Activated naive CD8-positive, alpha-beta T cell treated with anti-CD3 and anti-CD28 coated beads for 36 hours (primary cell): ENCODE measurements at places on chromosomes 4 and X.

DNA sequence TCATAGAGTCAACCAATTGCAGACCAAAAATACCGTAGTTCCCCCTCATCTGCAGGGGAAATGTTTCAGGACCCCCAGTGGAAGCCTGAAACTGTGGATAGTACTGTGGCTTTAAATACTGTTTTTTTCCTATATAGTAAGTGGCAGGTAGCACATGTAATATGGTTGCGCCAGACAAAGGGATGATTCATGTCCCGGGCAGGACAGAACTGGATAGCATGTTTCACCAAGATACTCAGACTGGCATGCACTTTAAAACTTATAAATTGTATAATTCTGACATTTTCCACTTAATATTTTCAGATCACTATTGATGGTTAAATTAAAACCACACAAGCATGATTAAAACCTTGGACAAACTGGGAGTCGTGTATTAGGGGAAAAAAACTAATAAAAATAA, 276.3 kb upstream of the AGA start:
- H3K4me3 ChIP-seq: no peak overlapping the region
- peaks cover 10% of the 10 kb centered on the region for H3K27me3 ChIP-seq
- DNase-seq: no peak

DNA sequence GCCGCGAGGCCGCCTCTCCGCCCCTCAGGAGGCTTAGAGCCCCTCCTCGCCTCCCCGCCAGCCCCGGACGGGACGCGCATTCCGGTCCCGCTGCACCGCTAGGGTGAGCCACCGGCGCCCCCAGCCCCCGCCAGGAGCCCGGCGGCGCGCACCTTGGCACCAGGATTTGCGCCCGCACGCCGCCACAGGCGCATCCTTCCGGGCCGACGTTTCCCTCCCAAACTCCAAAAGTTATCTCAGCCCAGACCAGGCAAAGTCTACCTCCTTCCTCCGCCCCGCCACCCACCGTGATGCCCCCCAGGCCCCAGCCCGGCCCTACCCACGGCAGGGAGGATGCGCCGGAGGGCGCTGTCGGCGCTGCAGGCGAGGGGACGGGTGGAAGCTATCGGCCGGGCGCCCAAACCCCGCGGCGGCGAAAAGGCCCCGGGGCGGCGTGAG, 538 bp downstream of the SCML2 start:
- no peak overlapping the region for H3K27ac ChIP-seq
- H3K27me3 ChIP-seq: peaks cover 17% of the 10 kb centered on the region
- no peaks in the 10 kb centered on the region for H3K36me3 ChIP-seq

DNA sequence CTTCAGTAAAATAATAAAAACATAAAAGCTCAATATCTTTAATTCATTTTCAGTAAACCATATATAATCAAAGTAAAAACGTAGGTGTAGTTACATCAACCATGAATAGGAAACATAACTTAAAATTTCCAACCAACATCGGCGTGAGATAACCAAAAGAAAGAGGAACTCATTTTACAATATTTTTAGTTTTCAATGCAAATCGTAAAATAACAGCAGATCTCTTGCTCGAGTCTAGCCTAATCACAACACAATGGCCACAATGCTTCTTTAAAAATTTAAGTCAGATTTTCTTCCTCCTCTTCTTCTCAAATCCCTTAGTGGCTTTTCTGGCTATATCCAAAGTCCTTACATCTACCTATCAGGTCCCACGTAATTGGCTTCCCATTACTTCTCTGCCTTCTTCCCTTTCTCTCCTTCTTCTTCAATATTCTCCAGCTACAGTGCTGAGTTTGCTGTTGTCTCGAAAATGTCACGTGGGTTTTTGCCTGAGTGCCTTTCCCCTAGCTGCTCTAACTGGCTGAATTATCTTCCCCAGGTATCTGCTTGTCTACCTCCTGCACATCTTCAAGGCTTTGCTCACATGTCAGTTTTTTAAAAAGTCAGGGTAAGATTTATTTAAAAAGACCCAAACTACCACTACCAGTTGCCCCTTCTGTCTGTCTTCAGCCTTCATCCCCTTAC, 90.9 kb upstream of the BANK1 start:
- no peaks in the 10 kb centered on the region for H3K27me3 ChIP-seq
- no peak for DNase-seq
- H3K36me3 ChIP-seq: no peaks in the 10 kb centered on the region
- H3K27ac ChIP-seq: no peak overlapping the region
- H3K4me3 ChIP-seq: no peak overlapping the region

DNA sequence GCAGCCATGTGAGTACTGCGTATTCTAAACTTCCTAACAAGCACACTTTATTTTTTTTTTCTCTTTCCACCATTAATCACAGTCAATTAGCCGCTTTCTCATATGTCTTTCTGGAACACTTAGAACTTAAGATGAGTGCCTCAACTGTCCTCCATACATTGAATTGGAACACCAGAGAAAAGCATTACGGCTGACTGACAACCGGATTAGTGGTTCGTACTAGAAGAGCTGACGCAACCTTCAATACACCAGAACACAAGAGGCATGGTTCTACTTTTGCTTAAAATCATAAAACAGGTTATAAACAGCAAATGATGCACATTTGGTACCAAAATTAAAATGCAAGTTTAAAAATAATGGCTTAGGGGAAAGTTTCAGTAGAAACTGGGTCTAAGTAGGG, 3.3 kb downstream of the TMEM47 start:
- no peak overlapping the region for H3K27ac ChIP-seq
- peaks cover 24% of the 10 kb centered on the region for H3K27me3 ChIP-seq
- DNase-seq: no peak

DNA sequence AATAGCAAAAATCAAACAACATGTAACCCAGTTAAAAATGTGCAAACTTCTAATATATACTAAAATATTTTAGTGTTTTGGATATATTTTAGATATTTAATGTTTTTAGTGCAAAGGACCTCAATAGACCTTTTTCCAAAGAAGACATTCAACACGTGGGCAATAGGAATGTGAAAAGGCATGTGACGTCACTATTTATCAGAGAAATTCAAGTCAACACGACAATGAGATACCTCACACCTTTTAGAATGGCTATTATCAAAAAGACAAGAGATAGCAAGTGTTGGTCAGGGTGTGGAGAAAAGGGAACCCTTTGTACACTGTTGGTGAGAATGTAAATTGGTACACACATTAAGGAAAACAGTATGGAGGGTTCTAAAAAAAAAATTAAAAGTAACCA, 115.6 kb upstream of the FAM47B start:
- no peak overlapping the region for H3K27ac ChIP-seq
- H3K36me3 ChIP-seq: no peaks in the 10 kb centered on the region
- DNase-seq: no peak

- H3K36me3 ChIP-seq: no peaks in the 10 kb centered on the region
- no peak overlapping the region for H3K27ac ChIP-seq
- H3K4me1 ChIP-seq: no peaks in the 10 kb centered on the region
- no peak overlapping the region for H3K4me3 ChIP-seq
- H3K27me3 ChIP-seq: no peaks in the 10 kb centered on the region
These were observed 5.4 kb upstream of the PF4V1 start for GRCh38 chr4:73847526-73848182.

DNA sequence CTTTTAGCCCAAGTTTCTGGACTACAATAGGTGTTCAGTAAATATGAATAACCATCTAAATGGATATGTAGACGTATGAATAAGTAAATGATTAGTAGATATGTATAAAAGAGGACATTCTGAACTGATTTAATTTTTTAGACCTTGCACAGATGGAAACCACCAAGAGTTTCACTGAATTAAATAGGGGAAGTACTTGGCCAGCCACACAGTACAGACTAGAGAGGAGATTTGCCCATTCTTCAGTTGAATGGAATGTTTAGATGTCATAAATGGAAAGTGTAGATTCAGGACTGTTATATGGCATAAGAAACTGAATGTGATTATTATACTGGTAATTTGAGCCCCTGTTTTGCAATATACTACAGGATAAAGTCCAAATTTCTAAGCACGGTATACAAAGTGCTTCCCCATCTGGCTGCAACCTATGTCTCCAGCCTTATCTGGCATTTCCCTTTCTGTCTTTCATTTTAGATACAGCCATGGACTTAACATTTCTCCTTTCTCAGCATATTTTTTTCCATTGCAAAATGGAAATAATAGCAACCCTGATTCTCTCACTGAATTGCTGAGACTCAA, 137.8 kb upstream of the HS3ST1 start:
- H3K27me3 ChIP-seq: peaks cover 8% of the 10 kb centered on the region
- no peak overlapping the region for H3K4me3 ChIP-seq
- no peak overlapping the region for H3K27ac ChIP-seq

DNA sequence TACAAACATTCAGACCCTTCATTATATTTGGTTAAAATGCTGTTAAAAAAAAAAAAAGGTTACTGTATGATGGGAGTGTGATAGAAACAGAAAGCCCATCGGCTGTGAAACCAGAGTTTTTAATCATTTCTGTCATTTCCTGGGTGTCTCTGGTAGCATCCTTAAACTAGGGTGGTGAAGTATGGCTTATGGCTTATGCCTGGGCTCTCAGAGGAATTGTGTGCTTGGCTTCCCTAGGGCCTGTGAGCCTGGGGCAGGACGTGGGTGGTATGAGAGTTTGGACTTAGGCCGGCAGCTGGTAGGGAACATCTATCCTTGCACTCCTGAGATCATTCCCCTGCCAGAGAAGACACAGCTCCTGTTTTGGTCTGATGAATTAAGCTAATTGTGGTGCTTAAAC, 52.2 kb downstream of the DCUN1D4 start:
- H3K36me3 ChIP-seq: peaks cover 31% of the 10 kb centered on the region
- no peak overlapping the region for H3K27ac ChIP-seq
- no peak overlapping the region for H3K4me3 ChIP-seq
- H3K27me3 ChIP-seq: no peaks in the 10 kb centered on the region
- no peak for DNase-seq
- peaks cover 9% of the 10 kb centered on the region for H3K4me1 ChIP-seq

- no peak overlapping the region for H3K27ac ChIP-seq
- H3K4me1 ChIP-seq: peaks cover 3% of the 10 kb centered on the region
- no peaks in the 10 kb centered on the region for H3K36me3 ChIP-seq
- DNase-seq: peak; percentile 31
These were observed 6.8 kb upstream of the TCEANC start for GRCh38 chrX:13646154-13646549.
